ENCODE measurements at places on chromosomes 7 and 10.

DNA sequence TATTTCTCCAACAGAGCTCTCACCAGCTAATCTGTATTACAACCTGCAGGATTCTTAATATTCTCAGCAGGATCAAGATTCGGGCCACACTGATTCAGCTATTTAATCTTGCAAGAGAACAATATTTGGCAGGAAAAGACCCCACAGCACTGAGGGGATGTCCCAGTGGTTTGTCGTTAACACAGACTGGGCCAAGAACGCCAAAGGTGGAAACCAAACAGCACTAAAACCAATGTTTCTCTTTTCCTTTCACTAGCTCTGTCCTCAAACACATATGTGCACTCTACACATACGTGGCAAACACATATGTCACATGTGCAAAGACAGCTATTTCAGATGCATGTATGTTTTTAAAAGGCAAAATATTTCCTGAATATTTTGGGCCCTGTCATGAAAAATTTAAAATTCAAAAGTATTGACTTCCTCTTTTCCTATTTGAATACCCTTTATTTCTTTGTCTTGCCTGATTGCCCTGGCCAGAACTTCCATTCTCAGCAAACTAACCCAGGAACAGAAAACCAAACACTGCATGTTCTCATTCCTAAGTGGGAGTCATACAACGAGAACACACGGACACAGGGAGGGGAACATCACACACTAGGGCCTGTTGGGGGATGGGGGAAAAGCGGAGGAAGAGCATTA, 51.7 kb upstream of the NEBL start:
- DNase-seq, result no peak

DNA sequence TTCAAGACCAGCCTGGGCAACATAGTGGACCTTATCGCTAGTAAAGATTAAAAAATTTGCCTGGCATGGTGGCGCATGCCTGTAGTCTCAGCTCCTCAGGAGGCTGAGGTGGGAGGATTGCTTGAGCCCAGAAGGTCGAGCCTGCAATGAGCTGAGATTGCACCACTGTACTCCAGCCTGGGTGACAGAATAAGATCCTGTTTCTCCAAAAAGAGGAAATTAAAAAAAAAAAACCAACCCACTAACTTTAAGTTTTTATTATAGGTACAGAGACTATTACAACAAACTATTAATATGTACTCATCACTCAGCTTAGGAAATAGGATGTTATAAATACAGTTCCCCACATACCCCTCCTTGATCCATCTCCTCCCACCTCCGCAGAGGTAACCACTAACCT, 30.2 kb downstream of the DHTKD1 start:
- DNase-seq, result no peak

- DNase-seq, result no peak
Observed at GRCh38 chr10:35937546-35937945, 295.4 kb upstream of the FZD8 start.

GRCh38 chr10:130159192-130159794, 23.1 kb downstream of the GLRX3 start:
- DNase-seq, result no peak

DNA sequence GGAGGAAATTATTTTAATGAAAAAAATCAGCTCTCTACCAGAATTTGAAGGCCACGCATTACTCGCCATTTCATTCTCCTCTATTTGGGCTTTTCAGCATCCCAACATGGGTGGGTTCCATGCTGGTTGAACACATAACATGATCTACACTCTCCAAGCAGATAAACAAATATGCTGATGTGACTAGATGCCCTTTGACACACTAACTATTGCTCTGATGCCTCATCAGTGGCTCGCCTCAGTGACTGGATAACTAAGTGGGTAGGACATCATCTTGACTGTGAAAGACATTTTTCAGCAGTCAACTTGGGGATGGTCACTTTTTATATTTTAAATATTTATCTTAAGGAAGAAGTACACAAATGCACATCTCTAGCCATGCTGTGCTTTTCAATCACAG, 113.9 kb upstream of the LAMB4 start:
- DNase-seq, result no peak

GRCh38 chr10:112471878-112472487, 25.0 kb downstream of the VTI1A start:
- peak; percentile 10 for DNase-seq

DNA sequence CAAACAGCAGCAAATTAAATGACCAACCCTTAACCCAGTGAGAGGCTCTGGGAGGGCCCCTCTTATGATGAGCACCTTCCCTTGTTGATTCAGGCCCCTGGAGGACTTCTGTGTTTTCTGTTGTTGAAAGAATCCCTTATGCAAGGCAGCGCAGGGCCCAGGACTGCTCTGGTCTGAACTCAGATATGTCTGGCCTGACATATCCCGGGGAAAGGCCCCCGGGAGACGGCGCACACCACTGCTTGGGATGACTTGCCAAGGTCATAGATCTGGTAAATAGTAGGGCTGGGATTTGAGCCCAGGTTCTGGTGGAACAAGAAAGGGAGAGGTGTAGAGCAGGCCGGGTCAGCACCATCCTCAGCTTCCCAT, 124.0 kb downstream of the AOAH start:
- no peak for DNase-seq

DNA sequence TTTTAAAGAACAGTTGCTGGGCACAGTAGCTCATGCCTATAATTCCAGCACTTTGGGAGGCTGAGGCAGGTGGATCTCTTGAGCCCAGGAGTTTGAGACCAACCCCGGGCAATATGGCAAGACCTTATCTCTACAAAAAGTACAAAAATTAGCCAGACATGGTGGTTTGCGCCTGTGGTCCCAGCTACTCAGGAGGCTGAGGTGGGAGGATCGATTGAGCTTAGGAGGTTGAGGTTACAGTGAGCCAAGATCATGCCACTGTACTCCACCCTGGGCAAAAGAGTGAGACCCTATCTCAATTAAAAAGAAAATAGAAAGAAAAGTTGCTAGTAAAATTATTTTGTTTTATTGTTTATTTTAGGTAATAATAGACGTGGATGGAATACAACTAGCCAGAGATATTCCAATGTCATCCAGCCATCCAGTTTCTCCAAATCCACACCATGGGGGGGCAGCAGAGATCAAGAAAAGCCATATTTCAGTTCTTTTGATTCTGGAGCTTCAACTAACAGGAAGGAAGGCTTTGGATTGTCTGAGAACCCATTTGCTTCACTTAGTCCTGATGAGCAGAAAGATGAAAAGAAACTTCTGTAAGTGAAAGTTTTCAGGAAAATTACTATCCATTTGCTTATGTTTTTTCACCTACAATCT, 3.0 kb downstream of the NUP42 start:
- DNase-seq, result no peak

- DNase-seq, result no peak
Observed at GRCh38 chr7:94923412-94923811, 16.0 kb downstream of the PPP1R9A start.

- no peak for DNase-seq
Observed at GRCh38 chr7:598899-599298, 79.3 kb upstream of the PDGFA start.

GRCh38 chr10:48714088-48714487, 29.4 kb downstream of the WDFY4 start:
- DNase-seq, result no peak

- DNase-seq, result no peak
Observed at GRCh38 chr10:53153831-53154230, 381.2 kb upstream of the MBL2 start.

Data from right kidney (tissue), 9 donors.